Stimulated activated CD8-positive, alpha-beta memory T cell treated with anti-CD3 and anti-CD28 coated beads, Interleukin-4, amount 100 ng/mL, for 1 hour (primary cell): ENCODE measurements at places on chromosomes 13 and 19.

DNA sequence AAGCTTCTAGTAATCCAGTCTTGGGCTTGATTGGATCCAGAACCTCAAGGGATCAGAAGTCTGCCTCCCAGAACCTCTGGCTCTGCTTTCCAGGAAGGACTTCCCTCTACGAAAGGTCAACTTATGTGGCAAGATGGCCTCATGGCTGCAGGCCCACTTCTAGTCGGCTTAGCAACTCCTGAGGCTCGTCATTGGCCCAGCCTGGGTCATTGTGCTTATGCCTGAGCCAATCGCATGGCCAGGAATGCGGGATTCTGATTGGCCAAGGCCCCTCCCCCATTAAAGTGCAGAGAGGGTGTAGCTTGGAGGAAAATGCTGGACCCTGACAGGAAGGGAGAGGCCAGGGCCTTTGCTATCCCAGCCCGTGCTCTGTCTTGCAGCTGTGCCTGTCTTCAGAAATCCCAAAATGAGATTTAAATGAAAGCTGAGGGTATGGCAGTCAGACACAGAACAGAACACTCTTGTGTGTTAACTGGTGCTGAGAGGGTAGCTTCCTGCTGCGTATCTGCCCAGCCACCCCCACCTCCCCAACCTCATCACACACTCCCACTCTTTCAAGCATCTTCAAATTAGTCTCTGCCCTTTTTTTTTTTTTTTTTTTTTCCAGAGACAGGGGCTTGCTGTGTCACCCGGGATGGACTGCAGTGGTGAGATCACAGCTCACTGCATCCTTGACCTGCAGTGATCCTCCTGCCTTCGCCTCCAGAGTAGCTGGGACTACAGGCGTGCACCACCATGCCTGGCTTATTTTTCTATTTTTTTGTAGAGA lies 5.5 kb upstream of the CCNE1 start:
- no peak for DNase-seq

DNA sequence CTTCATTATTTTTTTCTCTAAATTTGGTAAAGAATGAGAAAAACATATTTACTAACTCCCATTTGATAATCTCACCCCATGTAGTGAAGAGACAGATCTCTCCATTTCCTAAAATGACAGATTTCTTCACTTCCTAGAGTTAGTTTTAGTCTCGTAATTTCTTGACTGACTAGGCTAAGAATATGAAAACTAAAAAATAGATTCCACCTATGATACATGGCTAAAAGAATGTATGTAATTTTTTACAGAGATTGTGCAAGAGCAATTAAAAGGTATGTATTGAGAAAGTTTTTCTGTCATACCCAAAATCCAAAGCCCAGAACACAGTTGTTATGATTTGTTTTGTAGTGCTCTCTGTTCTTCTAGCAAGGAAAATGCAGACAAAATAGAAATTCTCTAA lies 9.5 kb downstream of the NALCN start:
- no peak for DNase-seq

GRCh38 chr19:38290631-38291147 lies 13.4 kb upstream of the C19orf33 start:
- no peak for DNase-seq

DNA sequence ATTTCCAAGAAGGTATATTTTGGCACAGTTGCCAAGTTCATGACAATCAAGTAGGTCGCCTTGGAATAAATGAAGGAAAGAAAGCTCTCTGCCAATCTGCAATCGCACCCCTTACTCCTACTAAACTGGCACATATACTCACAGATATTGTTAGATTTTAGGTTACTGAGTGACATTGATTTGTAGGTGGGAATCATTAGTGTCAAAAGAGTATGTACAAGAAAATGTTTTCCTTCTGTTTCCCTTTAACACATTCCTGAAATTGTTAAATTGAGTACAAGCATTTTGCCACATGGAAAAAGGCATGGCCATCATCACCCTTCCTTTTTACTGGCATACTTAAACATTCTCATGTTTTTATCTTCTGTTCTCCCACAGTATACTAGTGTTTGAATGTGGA lies 2868.3 kb upstream of the PCDH20 start:
- no peak for DNase-seq

DNA sequence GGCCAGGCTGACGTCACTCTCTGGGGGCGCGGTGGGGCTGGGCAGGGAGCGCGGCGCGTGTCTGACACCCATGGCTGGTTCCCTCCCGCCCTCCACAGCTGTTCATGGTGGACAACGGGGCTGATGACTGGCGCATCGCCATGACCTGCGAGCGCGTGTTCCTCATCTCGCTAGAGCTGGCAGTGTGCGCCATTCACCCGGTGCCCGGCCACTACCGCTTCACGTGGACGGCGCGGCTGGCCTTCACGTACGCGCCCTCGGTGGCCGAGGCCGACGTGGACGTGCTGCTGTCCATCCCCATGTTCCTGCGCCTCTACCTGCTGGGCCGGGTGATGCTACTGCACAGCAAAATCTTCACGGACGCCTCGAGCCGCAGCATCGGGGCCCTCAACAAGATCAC lies 14.7 kb downstream of the KCNN1 start:
- DNase-seq = no peak

DNA sequence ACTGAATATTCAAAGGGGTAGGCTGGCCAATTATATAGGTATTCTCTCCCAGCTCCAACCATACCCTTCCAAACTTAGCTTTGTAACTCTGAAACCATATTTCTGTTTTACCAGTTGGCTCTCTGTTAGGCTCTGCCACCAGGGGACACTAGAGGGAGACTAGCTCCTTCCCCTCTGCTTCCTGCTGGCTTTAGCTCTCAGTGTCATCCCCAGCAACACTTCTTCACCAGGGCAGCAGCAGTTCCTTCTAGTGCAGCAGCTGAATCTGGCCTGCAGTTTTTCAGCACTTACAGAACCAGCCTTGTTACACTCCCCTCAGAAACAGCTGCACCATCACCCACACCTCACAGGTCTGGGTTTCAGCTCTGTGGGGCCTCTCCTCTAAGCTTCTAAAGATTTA lies 51.0 kb upstream of the DOCK9 start:
- DNase-seq = no peak

- no peak for DNase-seq
Observed at GRCh38 chr13:41601718-41602445, 144.5 kb downstream of the RGCC start.

GRCh38 chr13:44365008-44365407 lies 8.6 kb upstream of the SERP2 start:
- DNase-seq = no peak

DNA sequence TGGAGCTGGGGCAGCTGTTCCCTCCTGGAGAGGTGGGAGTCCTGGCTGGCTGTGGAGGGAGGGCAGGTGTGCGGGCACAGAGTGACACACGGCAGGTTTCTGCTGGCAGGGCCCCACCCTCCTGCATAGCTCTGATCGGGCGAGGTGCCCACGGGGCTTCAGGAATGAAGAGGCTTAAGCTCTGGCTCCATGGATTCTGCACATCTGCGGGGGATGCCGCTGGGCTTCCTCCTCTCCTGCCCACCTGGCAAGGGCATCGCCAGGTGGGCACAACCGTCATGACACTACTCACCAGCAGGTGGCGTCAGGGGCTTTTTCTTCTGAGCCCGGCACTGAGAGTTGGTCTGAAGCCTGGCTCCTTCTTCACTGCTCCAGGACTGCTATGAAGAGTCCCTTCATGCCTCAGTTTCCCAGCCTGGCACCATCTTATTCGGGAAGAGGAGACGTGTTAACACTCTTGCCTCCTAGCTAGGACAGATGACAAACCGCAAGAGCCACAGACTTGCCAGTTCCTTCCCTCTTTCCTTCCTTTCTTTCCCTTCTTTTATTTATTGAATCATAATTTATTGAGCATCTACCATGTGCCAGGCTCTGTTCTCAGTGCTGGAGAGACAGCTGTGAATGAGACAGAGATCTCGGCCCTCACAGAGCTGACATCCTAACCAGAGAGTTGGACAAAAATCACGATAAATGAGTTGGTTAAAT lies 15.2 kb upstream of the PAK4 start:
- DNase-seq = peak; percentile 63

- DNase-seq = no peak
Observed at GRCh38 chr13:32838945-32839344, 177.3 kb upstream of the KL start.

GRCh38 chr19:45153339-45154063 lies 7.3 kb downstream of the NKPD1 start:
- no peak for DNase-seq

DNA sequence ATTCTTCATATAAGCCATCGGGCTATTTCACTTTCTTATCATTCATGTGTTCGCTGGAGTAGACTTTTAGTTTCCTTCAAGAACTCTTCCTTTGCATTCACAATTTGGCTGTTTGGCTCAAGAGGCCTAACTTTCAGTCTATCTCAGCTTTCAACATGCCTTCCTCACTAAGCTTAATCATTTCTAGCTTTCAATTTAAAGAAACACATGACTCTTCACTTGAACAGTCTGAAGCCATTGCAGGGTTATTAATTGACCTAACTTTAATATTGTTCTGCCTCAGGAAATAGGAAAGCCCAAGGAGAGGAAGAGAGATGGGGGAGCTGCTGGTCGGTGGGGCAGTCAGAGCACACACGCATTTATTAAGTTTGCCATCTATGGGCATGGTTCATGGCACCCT lies 158.1 kb downstream of the SUCLA2 start:
- no peak for DNase-seq

- no peak for DNase-seq
Observed at GRCh38 chr19:32662186-32662585, 12.8 kb downstream of the ANKRD27 start.

DNA sequence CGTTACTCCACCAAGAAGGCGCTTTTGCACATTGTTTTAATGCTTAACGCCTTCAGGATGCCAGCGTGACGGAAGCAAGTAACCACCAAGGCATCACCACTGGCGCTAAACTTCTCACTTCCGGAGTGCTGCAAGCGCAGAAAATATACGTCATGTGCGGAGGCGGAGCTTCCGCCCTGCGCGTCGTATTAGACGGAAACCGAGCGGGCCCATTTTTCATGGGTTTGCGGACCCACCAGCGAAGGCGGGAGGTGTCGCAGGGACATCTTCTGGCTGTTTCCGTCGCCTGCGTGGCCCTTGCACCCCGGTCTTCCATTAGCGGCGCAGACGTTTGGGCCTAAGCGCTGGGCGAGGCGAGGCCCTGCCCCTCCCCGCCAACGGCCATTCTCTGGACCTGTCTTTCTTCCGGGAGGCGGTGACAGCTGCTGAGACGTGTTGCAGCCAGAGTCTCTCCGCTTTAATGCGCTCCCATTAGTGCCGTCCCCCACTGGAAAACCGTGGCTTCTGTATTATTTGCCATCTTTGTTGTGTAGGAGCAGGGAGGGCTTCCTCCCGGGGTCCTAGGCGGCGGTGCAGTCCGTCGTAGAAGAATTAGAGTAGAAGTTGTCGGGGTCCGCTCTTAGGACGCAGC lies at the start of gene ERCC5:
Gene ERCC5, plus strand, starts transcription at position 403 of the 631 bp plus-strand sequence. CDS start 235 bp downstream, outside the sequence.
- peak; percentile 96 for DNase-seq

- DNase-seq = no peak
Observed at GRCh38 chr13:106467427-106468122, 67.9 kb downstream of the EFNB2 start.

DNA sequence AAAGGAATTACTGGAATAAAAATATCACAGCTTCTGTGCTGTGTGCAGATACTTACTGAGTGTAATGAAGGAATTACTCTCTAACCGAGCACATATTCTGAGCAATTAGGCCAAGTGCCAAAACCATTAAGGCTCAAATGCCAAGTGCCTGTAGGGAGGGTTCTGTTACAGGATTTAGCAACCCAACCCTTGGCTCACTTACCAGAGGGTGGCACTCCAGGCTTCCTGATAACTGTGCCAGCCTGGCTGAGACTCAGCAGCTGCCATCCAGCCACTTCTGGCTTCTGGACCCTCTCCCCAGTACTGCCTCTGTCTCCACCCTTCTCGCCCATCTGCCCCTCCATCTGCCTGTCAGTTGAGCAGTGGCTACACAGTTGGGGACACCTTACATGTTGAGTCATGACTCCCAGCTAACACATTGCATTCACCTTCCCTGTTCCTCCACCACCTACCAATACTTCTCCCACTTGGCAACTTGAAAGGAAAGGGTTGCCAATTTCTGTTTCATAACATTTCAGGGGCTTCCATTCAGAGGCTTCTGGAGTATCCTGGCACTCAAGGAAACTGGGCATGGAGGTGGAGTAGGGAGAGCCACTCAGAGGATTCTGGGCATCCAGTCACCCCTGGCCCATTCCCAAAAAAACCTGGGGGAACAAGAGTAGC lies 110.5 kb downstream of the COG6 start:
- DNase-seq = no peak

GRCh38 chr13:106905380-106906162 lies 337.6 kb upstream of the ARGLU1 start:
- DNase-seq = no peak

DNA sequence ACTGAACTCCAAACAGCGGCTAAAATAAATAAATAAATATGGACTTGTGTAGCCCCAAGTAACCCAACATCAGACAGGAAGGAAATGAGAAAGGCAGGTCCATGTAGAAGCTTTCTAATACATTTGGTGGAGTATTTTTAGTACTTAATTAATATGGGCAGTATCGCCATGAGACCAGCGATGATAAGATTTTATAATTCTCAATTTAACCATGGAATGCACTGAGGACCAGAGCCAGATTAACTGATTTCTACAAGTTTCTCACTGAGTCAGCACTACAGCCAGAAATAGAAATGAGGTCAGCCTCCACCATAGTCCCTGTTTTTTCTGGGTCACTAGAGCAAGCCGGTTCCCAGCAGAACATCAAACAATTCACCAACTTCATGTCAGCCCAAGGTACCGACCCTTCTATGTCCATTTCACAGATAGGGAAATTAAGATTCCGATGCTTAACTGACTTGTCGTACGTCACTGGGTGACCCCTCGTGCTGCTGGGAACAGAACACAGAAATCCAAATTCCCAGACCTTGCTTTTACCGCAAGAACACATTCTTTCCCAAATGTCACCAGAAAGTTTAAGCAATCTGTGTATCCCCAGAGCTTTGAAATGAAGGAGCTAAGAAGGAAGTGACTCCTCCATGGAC lies 90.4 kb downstream of the COL4A1 start:
- DNase-seq = no peak

- no peak for DNase-seq
Observed at GRCh38 chr19:611481-611868, 21.8 kb downstream of the HCN2 start.

GRCh38 chr19:46943150-46943946 lies 76.3 kb upstream of the NPAS1 start:
- DNase-seq = no peak

DNA sequence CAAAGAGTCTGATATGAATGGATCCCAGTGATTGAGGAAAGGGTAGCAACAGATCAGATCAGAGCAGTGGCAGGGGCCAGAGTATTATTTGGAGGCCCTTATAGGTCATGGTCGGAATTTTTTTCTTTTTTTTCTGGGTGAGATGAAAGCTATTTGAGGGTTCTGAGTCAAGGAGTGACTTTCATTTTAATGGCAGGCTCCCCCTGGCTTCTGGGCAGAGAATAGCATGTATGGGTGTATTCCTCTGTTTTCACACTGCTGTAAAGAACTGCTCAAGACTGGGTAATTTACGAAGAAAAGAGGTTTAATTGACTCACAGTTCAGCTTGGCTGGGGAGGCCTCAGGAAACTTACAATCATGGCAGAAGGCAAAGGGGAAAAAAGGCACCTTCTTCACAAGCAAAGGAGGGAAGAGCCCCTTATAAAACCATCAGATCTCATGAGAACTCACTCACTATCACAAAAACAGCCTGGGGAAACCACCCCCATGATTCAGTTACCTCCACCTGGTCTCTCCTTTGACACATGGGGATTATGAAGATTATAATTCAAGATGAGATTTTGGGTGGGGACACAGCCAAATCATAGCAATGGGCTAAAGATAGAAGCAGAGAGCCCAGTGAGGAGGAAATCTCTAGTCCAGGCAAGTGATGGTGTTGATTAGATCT lies 3.0 kb upstream of the SLC6A16 start:
- DNase-seq = peak; percentile 13

- DNase-seq = no peak
Observed at GRCh38 chr19:51714848-51715247, 8.9 kb downstream of the HAS1 start.

- no peak for DNase-seq
Observed at GRCh38 chr19:3188627-3189596, 3.2 kb downstream of the NCLN start.
